ENCODE measurements at places on chromosomes 1 and 21.

DNA sequence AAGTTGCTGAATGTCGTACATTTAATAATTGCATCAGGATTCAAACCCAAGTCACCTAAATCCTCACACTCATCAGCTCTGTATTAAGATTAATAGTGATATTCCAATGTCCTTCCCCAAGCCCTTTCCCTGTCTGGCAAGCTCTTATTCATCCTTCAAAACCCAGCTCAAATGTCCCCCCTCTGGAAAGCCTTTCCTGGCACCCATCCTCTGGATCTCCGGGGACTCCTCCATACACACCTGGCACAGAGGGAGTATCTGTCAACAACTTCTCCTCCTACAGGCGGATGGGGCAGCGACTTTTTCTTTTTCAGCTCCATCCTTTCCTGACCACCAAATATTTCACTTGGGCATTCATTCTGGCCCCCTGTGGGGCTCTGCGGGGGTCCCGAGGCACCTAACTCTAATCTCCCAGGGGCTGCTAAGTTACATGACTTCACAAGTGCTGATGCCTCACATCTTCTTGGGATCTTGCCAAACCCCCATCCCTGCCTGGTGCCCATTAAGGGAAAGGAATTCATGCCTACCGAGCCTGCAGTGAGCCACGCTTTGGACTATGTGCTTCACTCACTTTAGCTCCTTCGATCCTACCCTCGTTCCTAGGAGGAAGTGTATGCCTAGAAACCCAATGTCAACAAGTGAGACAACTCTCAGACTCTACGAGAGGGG lies 15.2 kb downstream of the TINAGL1 start:
- peak; percentile 51 for DNase-seq

GRCh38 chr1:2435091-2435490 lies 22.7 kb upstream of the PEX10 start:
- DNase-seq = no peak

GRCh38 chr1:154879038-154879421 lies 8.9 kb upstream of the KCNN3 start:
- no peak for DNase-seq

DNA sequence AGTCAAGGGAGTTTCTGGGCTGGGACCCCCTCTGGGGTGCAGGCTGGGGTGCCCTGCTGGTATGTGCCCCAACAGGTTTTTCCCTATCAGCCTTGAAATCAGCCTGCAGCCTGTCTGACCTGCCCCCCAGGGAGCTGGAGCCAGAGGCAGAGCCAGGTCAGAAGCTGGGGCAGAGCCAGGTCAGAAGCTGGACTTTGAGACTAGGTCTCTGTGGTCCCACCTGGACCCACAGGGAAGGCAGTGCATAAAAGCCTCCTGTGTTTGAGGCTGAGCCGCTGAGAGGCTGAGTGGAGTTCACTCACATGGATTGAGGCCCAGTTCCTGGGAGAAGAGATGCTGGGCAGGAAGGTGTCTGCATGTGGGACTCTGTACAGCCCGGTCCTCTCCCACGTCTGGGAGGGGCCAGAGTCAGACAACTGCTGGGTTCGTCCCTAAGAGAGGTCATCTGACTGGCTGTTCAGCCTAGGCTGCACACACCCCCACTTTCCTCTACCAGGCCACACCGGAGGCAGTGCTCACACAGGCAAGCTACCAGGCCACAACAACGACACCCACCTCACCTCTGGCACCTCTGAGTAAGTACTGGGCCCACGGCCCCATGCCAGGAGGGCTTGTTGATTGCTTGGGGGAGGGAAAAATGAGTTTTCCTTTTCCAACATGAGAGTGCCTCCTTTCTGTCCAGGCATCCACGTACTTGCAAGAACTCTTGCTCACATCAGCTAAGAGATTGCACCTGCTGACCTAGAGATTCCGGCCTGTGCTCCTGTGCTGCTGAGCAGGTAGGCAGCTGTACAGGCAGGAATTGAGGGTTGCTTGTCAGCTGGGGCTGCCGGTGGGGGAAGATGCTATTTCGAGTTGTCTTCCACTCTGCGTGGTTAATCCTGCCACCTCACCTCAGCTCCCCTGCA lies at the start of gene ANXA9:
Gene ANXA9, plus strand, starts transcription at position 488 of the 908 bp plus-strand sequence. CDS start 814 bp downstream, outside the sequence.
- no peak for DNase-seq

- DNase-seq = no peak
Measured at GRCh38 chr1:166330096-166330495, 163.3 kb upstream of the FAM78B start.

GRCh38 chr1:96922181-96922580 lies 200.6 kb downstream of the PTBP2 start:
- DNase-seq = no peak

- DNase-seq = peak; percentile 13
Measured at GRCh38 chr21:35441868-35442582, 392.9 kb upstream of the RUNX1 start.

DNA sequence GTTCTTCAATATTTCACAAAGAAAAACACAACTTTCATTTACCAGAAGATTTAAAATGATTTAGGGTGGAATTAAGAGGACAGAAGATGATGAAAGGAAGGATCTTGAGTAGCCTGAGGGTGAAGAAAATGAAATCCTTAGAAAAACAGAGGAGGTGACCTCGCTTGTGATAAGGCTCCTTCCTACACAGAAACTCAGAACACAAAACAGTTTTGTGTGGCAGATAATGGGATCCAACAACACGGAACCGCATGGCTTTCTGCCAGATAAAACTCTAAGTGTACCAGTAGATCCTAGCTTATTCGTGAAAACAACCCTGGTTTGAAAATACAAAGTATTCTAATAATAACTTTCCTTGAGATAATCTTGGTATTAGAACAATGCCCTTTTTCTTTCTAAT lies 74.0 kb upstream of the EXO1 start:
- DNase-seq = no peak

- DNase-seq = no peak
Measured at GRCh38 chr1:30768830-30769718, 11.5 kb upstream of the LAPTM5 start.

- DNase-seq = peak; percentile 46
Measured at GRCh38 chr1:147771226-147772125, 11.1 kb upstream of the GJA5 start.

DNA sequence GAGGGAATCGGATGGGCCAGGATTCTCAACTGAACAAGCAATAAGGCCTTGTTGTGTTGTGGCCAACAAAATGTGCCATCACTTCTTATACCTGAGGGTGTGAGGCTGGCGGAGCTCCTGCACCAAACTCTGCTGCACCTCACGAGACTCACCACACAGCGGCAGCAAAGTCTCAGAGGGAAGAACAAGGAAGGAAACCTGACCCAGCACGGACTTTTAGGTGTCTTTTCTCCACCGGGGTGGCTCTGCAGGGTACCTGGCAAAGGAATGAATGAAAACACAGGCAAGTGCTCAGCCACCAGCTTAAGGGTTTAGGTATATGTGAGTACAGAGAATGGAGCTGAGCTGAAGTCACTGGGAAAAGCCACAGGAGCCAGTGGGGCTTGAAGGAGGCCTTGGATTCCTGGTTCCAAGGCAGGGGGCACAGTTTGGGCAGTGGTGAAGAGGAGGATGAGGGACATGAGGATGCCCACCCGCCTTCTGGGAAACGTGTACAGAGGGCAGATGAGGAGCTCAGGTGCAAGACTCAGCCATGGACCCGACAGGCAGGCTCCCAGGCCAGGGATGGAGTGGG lies 31.1 kb upstream of the HSD3B1 start:
- peak; percentile 25 for DNase-seq

- no peak for DNase-seq
Measured at GRCh38 chr1:241507189-241507863, 12.2 kb downstream of the FH start.

GRCh38 chr1:119771770-119772169 lies 3.1 kb upstream of the HMGCS2 start:
- DNase-seq = no peak

GRCh38 chr21:42395905-42396651 lies at the start of gene TMPRSS3:
Gene TMPRSS3 (minus strand): TSS chr21:42396052. CDS start chr21:42395417, 635 bp downstream.
- no peak for DNase-seq

DNA sequence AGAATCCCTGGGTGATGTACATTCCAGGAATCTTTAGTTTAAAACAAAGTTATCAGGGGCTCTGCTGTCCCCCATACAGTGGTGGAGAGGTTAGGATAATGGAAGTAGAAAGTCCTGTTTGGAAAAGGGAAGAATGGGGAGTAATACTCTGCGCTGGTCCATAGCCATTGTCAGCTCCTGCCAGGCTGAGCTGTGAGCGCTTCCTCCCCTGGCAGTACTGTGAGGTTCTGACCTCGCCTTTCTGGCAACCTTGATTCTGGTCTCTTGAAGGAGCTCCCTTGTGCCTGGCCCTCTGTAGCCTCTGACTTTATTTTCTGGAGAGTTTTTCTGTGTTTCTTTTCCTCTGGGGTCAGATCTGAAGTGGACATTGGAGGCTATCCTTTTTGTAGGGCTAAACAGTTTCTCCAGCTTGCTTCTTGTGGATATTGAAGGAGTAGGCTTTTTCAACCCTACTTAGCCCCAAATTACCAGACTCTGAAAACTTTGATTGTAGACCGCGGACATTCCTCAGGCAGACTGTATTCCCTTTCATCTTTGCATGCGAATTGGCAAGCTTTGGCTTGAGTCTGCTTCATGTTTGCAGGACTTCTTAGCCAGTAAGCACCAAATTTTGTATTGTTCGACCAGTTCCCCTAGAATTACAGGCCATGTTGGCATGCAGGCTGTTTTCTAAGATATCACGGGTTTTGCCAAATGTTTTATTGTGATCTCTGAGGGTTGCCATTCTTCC lies 13.8 kb downstream of the UBE4B start:
- DNase-seq = no peak

DNA sequence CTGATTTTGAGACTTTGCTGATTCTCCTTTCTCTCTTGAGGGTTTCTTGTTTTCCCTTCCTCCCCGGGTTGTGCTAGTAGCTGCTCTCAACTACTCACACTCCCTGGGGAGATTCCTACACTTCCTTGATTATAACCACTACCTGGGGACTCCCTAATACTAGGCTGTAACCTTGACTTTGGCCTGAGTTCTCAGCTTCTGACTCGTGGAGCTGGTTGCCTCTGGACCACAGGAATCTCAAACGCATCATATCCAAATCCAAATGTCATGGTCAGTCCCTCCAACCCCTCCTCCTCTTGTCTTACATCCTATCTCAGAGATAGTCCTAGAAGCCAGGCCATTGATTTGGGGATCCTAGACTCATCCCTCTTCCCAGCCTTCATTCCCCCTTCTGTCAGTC lies 12.0 kb downstream of the MOV10 start:
- DNase-seq = no peak

DNA sequence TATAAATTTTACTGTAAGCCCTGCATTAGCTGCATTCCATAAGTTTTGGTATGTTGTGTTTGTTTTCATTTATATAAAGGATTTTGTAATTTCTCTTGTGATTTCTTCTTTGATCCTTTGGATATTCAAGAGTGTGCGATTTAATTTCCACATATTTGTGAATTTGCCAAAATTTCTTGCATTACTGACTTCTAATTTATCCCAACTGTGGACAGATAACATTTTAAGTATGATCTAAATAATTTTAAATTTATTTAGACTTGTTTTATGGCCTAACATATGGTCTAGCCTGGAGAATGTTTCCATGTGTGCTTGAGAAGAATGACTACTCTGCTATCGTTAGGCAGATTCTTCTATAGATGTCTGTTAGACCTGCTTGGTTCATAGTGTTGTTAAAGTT lies 23.2 kb downstream of the RPE65 start:
- DNase-seq = no peak

All from ELR (cell line).